Tongue (tissue), 3 donors: ENCODE measurements at places on chromosomes 5 and 9. TPM values are rescaled to one million over a fixed set of nuclear protein-coding genes. Genes with fewer than 3 reads are reported as not detected.

The THBS4 gene
- total RNA-seq: 789 TPM

The NANS gene
- total RNA-seq: 40.3 TPM

The FAXDC2 gene
- total RNA-seq: 18.9 TPM

The FOXD4 gene
- not detected for total RNA-seq

The BARHL1 gene
- not detected for total RNA-seq

The PCDHA11 gene
- total RNA-seq: 0.51 TPM

The OTP gene
- total RNA-seq: not detected

The ASTN2 gene
- total RNA-seq: 7.9 TPM

The C5orf46 gene
- 4.2 TPM for total RNA-seq

The CDKN2B-AS1 gene
- not detected for total RNA-seq

The LRRC70 gene
- 10.4 TPM for total RNA-seq

The SLC27A4 gene
- 11.5 TPM for total RNA-seq

The AGXT2 gene
- not detected for total RNA-seq

The FBXO38 gene
- total RNA-seq: 52.2 TPM

The SSBP2 gene
- total RNA-seq: 102 TPM

The CTXN3 gene
- total RNA-seq: 4.6 TPM

The ARHGAP26 gene
- total RNA-seq: 36.7 TPM

The KLF9 gene
- total RNA-seq: 48.3 TPM

The INPP5E gene
- total RNA-seq: 8.4 TPM

The NR5A1 gene
- total RNA-seq: not detected

The EEIG1 gene
- 13.6 TPM for total RNA-seq

The DIAPH1 gene
- 33.2 TPM for total RNA-seq

The SOX30 gene
- 0.10 TPM for total RNA-seq

The SLC2A8 gene
- 27.9 TPM for total RNA-seq

The GARIN3 gene
- total RNA-seq: not detected

The EIF4E1B gene
- not detected for total RNA-seq

The LCN15 gene
- total RNA-seq: not detected

The HTR1A gene
- total RNA-seq: not detected

The PCDHB4 gene
- total RNA-seq: 4.0 TPM

The PRUNE2 gene
- total RNA-seq: 26.3 TPM

The RNF180 gene
- total RNA-seq: 7.3 TPM

The GLDC gene
- 1.6 TPM for total RNA-seq

The ATP6V1G1 gene
- total RNA-seq: 130 TPM

The SMIM27 gene
- total RNA-seq: 3.4 TPM

The SLC25A48 gene
- 1.9 TPM for total RNA-seq

The SYK gene
- 7.1 TPM for total RNA-seq

The ROPN1L gene
- total RNA-seq: 0.41 TPM

The SLC24A2 gene
- 1.9 TPM for total RNA-seq

The IDNK gene
- total RNA-seq: 3.7 TPM

The MARVELD2 gene
- total RNA-seq: 3.2 TPM

The TEX48 gene
- total RNA-seq: not detected

The MEIKIN gene
- total RNA-seq: 3.9 TPM

The SETX gene
- total RNA-seq: 78.2 TPM

The LCN9 gene
- total RNA-seq: not detected

The ADAMTS12 gene
- total RNA-seq: 28.7 TPM

The ZFR gene
- 93.9 TPM for total RNA-seq

The PROB1 gene
- total RNA-seq: 30.6 TPM

The ADGRD2 gene
- total RNA-seq: not detected

The ZBED3 gene
- total RNA-seq: 5.5 TPM

The TYRP1 gene
- 0.92 TPM for total RNA-seq

The ADAM19 gene
- total RNA-seq: 16.5 TPM

The ANKRD31 gene
- total RNA-seq: 0.51 TPM

The ZNF883 gene
- 3.8 TPM for total RNA-seq

The IFT74 gene
- total RNA-seq: 22.0 TPM

The C9orf152 gene
- total RNA-seq: 2.3 TPM

The FOXD4L5 gene
- not detected for total RNA-seq

The HOMER1 gene
- 42.1 TPM for total RNA-seq
